Muscle of leg (tissue), 16 donors: ENCODE measurements at places on chromosomes 1 and 21. TPM values are rescaled to one million over a fixed set of nuclear protein-coding genes. Genes with fewer than 3 reads are reported as not detected.

The CD244 gene
- polyA plus RNA-seq = 0.16 TPM

The BCL2L15 gene
- 0.57 TPM for polyA plus RNA-seq

The AQP10 gene
- polyA plus RNA-seq = not detected

The LHX8 gene
- not detected for polyA plus RNA-seq

The SLC9C2 gene
- polyA plus RNA-seq = not detected

The TMEM82 gene
- polyA plus RNA-seq = not detected
